T-helper 17 cell (primary cell): ENCODE measurements at places on chromosomes 2 and 18.

DNA sequence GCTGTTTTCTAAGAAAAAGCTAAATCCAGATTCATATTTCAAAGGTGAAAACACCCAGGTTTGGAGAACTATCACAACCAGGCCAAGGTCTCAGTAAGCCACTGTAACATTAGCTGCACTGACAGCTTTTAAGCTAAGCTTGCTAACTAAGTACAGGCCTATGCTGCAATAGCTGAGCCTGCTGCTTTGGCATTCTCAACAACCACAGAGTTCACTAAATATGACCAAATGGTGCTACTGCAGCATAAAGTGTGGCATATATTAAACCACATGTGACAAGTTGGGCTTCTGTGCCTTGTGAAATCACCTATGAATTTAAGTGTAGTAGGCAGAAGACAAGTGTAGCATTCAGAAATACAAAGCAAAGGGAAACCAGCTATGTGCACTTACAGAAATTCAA, 206.7 kb downstream of the TCF4 start:
- no peak for DNase-seq

DNA sequence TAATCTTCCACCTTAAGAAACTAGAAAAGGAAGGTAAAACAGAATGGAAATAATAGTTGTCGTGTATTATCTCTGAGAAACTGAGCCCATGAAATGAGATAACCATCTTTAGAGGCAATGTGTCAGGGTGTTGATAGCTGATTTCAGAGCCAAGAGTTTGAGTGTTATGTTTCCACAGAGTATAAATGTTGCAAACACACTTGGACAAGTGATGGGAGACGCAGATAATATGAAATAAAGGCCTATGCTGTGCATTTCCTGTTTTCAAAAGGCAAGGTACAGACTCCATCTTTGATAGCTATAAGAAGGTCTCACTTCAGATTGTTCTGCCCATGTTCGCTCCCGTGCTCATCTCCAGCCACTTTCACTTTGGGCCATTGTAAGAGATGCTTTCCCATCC, 25.9 kb upstream of the DNER start:
- no peak for DNase-seq

- no peak for DNase-seq
Observed at GRCh38 chr2:190596993-190597392, 51.9 kb upstream of the NAB1 start.

GRCh38 chr2:151840216-151841046, 12.2 kb upstream of the ARL5A start:
- DNase-seq, result no peak

GRCh38 chr2:129864719-129865118, 114.7 kb upstream of the RAB6C start:
- no peak for DNase-seq

DNA sequence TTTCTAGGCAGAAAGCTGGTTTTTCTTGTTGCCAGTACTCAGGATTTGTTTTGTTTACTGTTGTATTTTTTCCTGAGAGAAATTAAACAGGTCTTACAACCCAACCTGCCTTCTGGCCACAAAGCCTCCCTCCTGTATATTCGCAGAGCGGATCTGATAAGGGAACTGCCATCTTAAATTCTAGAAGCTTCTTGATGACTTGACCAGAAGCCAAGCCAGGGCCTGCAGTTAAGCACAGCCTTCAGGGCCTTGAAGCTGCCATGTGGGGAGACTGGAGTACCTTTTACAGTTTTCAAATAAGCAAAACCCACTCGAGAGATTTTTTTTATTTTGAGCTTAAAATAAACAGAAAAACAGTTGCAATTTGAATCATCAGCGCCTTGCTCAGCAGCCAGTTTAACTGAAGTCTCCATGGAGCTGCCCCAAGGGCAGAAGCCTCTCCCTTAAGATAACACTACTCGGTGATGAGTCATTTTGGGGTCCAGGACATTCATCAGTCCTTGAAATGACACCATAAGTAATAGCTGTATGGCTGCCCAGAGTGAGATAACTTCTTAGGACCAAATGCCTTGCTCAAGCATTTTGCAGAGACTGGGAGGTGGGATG, 51.5 kb upstream of the PHLPP1 start:
- DNase-seq, result no peak

DNA sequence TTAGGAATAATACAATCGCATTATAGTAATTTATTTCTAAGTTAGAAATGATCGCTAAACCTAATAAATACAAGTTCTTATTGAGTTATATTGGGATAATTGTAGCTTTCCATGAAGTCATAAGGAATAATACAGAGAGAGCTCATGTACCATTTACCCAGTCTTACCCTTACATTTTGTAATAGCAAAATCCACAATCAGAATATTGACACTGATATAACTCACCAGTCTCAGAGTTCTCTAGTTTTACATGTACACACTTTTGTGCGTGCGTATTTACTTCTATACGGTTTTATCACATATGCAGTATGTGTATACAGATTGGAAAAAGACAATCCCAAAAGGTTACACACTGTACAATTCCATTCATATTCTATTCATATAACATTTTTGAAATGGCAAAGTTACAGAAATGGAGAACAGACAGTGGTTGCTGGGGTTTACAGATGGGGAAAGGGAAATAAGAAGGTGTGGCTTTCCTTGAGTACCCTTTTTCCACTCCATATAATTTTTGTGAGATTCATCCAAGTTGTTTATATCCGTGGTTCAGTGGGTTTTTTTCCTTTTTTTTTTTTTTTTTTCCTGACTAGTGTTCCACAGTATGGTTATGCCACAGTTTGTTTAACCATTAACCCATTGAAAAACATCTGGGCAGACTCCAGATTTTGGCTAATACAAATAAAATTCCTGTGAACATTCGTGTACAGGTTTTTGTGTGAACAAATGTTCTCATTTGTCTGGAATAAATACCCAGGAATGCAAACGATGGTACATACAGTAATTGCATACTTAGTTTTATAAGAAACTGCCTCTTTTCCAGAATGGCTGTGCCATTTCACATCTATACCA, 117.2 kb downstream of the HNMT start:
- no peak for DNase-seq

GRCh38 chr2:21427606-21428005, 303.8 kb downstream of the TDRD15 start:
- no peak for DNase-seq

DNA sequence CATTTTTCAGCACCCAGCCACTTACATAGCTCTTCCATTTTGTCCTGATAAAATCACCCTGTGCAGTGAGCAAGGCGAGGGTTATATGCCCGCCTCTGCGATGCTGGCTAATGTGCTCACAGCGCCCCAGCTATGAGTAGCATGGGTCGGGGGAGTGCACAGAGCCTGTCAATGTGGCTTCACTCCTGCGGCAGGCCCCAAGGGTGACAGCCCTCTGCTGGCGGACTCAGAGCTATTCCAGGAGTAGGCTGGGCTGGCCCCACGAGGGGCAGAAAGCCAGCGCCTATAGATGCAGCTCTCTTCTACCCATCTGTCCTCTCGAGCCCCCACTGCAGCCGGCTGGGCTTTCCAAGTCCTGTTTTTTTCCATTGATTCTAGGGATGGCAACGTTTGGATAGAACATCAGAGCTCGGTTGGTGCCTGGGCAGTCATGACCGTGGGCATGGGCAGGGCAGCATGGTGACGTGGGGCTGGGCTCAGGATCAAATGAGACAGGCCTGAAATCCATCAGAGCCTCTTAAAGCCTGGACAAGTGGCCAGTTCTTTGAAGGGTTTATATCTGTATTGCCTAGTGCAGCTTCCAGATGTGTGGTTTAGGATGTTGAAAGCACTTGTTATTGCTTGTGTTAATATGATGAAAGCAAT, 134.7 kb downstream of the MCFD2 start:
- no peak for DNase-seq

DNA sequence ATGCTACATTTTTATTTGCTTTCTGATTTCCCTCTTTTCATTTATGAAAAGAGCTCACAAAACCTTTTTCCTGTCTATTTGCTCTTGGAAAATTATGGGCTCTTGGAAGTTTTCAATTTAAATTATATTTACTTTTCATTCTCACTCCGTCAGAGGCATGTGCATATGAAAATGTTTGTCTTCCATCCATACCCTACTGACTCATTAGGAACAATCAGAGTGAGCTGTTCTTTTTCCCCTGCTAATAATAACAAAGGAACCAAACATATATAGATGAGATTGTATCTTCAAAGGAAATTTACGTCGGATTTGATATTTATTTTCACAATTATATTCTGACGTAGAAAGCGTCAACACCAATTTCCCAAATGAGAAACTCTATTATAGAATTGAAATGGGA, 1101.2 kb downstream of the TSN start:
- DNase-seq, result no peak

DNA sequence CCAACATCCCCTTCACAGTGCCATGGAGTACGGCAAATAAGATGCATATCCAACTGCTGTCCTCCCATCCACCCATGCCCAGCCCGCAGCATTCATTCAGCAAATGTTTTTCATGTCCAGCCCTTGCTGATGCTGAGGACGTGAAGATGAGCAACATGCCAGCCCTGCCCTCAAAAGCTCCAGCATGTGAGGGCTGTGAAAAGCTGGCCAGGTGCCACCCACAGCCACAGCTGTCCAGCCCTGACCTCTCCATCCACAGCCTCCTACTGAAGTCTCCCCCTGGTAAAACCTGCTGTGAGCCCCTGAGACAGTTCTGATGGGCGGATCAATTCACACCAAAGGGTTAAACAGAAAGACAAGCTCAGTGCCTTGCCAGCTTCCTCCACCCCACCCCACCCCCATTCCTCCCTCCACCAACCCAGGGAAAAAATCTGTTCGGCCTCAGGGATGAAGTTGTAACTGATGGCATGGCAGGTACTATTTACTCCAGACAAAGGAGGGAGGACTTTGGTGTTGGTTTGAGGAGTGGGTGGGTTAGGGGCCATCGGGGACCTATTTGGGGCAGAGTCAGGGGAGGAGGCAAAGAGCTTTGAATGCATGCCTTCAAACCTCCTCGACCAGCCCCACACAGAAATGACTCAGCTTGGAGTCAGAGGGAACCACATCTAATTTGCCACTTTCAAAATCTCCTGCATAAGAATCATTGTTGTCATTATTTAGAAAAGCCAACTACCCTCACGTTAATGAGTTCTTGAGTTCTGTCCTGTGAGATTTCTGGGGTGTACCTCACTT, 4.3 kb downstream of the ZBTB7C start:
- no peak for DNase-seq

DNA sequence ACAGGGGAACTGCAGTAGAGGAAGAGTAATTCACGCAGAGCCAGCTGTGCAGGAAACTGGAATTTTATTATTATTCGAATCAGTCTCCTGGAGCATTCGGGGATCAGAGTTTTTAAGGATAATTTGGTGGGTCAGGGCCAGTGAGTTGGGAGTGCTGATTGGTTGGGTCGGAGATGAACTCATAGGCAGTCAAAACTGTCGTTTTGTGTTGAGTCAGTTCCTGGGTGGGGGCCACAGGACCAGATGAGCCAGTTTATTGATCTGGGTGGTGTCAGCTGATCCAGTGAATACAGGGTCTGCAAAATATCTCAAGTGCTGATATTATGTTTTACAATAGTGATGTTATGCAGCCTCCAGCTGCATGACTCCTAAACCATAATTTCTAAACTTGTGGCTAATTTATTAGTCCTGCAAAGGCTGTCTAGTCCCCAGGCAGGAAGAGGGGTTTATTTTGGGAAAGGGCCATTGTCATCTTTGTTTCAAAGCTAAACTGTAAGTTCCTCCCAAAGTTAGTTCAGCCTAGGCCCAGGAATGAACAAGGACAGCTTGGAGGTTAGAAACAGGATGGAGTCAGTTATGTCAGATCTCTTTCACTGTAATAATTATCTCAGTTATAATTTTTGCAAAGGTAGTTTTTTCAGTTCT, 67.0 kb downstream of the ASAP2 start:
- no peak for DNase-seq

- DNase-seq, result no peak
Observed at GRCh38 chr2:203697190-203697589, 9.2 kb upstream of the CD28 start.

DNA sequence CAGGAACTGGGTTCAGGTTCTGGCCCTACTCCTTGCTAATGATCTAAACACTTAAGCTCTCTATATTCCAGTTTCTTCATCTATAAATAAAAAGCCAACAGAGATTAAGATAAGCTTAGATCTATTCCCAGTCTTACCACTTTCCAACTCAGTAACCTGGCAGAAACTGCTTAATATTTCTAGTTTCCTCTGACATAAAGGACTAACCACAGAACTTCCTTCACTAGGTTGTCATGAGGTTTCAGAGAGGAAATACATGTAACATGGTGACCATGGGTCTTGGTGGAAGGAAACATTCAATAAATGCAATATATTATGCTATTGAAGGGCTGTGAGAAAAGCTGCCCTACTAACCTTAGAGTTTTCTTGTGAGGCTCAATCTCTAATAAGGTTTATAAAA, 114.4 kb upstream of the PDE1A start:
- DNase-seq, result no peak

GRCh38 chr2:134718023-134718816, 580 bp downstream of the TMEM163 start:
- no peak for DNase-seq

- no peak for DNase-seq
Observed at GRCh38 chr2:186103276-186103675, 364.7 kb downstream of the FSIP2 start.

GRCh38 chr18:70322928-70323327, 34.1 kb downstream of the SOCS6 start:
- no peak for DNase-seq

DNA sequence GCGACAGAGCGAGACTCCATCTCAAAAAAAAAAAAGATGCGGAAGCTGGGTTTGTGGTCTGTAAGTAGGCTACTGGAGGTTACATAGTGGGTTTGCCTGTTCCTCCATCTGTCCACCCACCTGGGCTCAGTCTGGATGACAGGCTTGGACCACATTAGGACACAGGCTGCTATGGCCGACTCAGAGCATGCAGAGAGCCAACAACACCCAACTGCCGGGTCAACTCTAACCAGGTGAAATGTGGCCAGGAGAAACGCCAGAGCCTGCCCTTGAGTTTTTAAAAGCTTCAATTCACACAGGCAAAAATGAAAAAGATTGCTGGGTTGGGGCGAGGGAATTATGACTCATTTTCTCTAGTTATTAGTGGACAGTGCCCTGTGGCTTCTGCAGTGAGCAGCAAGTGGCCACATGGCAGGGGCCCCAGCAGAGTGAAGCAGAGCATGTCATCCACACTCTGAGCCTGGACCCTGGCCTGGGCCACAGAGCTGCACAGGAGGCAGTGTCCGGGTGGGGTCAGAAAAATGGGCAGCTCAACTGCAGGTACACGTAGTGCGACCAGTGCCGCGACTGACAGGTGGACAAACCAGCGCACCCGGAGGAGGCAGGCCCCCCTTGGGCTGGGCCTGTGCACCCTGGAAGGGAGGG, 67.4 kb downstream of the BIN1 start:
- DNase-seq, result no peak

- no peak for DNase-seq
Observed at GRCh38 chr2:229870903-229871656, 50.7 kb downstream of the TRIP12 start.
